Naive thymus-derived CD8-positive, alpha-beta T cell (primary cell): ENCODE measurements at places on chromosomes 12 and 14. TPM values are rescaled to one million over a fixed set of nuclear protein-coding genes. Genes with fewer than 3 reads are reported as not detected.
A peak's percentile ranks its signal among the peaks of the same experiment; 100 is the strongest.

Gene PTGER2
- 3.2 TPM for total RNA-seq

Gene KERA
- not detected for total RNA-seq

Gene OTX2
- not detected for total RNA-seq

DNA sequence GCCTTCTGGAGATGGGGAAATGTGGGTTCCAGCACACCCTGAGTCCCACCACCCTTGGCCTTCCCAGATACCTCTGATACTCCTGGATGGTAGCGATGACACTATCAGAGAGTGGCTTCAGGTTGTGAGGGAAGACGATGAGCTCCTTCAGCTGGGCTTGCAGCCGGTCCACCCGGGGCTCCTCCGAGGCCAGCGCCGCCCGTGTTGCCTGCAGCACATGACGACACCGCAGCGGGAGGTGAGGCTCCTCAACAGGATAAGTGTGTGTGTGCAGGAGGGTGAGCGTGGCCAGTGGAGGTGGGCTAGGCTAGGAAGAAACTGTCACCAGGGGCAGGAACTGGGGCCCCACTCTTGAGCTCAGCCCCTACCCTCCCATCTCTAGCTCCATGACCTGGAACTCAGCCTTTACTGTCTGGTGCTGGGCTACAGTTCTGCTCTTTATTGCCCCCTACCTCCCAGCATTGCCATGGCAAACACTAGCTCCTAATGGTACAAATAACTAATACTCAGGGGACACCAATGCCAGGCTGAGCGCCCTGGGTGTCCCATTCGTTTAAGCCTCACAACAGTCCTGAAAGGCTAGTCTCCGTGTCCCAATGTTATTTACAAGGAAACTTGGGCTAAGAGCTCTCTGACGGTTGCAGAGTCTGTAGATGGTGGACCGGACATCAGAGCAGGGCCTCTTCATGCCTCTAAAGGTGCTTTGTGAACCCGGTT lies 64.1 kb downstream of the SYNE3 start:
- H3K4me3 ChIP-seq, result no peak overlapping the region
- H3K36me3 ChIP-seq, result no peaks in the 10 kb centered on the region
- peak overlapping the region; percentile 43 for H3K27ac ChIP-seq

GRCh38 chr12:50059440-50060119 lies 2.2 kb downstream of the ASIC1 start:
- peak overlapping the region; percentile 51 for H3K4me3 ChIP-seq
- DNase-seq, result peak; percentile 58
- no peaks in the 10 kb centered on the region for H3K36me3 ChIP-seq
- peak overlapping the region; percentile 91 for H3K27ac ChIP-seq
- H3K27me3 ChIP-seq, result peaks cover 4% of the 10 kb centered on the region
- peaks cover 44% of the 10 kb centered on the region for H3K4me1 ChIP-seq

DNA sequence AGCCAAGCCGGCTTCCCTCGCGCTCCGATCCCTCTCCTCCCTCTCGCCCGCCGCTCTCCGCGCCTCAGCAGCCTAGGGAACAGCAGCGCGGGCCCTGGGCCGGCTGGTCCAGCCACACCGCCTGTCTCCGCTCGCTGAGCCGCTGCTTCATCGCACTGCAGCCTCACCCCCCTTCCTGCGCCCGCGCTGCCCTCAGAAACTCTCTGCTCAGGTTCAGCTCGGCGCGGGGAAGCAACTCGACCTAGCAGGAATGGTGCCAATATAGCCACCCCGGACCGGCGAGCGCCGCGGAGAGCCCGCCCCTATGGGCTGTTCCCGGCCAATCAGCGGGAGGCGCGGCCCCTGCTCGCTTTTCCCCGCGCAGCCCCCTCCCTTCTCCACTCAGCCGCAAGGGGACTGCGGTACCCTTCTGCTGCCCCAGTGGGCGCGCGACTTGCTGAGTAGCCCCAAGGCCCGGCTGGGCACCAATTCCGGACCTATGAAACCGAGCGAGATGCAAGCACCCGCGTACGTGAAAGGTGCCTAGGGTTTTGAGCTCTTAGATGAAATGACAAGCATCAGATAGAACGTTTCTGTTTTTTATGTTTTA lies at the start of gene ADAMTS20:
ADAMTS20 (minus strand) TSS at position 233 of the 589 bp plus-strand sequence. CDS start 282 bp downstream, outside the sequence.
- no peak within 1 kb of the TSS for H3K27ac ChIP-seq
- no peaks in the 10 kb centered on the region for H3K4me1 ChIP-seq
- no peaks in the 10 kb centered on the region for H3K36me3 ChIP-seq

DNA sequence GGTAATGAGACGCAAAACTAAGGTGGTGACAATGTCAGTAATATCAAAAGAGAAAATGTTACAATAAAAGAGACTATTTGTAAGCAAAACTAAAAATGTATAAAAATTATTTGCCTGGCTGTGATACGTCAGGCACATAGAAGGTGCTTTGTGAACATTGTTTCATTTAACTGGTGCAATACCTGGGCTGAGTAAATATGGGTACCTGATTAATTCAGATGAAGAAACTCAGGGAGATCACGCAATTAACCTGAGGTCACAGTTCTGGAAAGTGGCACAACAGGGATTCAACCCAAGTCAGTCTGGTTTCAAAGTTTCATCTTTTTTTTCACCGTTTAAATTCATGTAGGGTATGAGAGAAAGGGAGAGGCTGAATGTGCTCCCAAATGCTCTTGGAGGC lies 71.0 kb upstream of the KRAS start:
- H3K4me3 ChIP-seq, result peak overlapping the region; percentile 94
- H3K27ac ChIP-seq, result peak overlapping the region; percentile 99
- no peaks in the 10 kb centered on the region for H3K27me3 ChIP-seq
- no peak for DNase-seq
- H3K4me1 ChIP-seq, result peaks cover 52% of the 10 kb centered on the region

- H3K4me3 ChIP-seq, result no peak overlapping the region
- no peak for DNase-seq
Observed at GRCh38 chr12:131832321-131833231, 4.4 kb downstream of the MMP17 start.

DNA sequence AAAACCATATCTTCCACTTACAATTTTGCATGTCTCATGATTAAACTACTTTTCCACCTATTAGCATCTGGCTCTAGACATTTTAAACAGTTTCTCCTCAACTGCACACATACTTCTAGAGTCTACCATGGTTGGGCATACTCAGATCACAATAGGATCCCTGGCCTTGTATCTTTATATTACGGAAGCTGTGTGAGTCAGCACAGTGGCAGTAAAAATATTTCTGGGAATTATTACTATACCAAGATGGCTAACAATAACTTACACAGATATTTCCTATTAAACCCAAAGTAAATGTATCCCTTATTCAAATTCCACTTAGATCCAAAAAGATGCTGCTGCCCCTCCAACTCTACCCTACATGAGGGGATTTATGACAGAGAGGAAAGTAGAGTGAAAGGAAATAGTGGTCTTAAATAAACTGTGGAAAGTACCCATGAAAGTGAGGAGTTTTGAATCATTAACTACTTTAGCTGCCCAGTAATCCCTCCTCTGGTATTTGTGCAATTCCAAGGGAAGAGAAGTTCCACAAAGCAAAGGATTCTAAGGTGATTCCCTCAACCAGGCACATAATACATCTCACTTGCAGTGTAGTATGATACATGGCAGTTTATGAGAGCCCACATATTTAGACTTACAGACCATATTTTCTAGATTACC lies 14.0 kb upstream of the CPSF6 start:
- H3K27me3 ChIP-seq, result peaks cover 3% of the 10 kb centered on the region
- no peak for DNase-seq
- H3K36me3 ChIP-seq, result no peaks in the 10 kb centered on the region
- H3K27ac ChIP-seq, result no peak overlapping the region
- H3K4me1 ChIP-seq, result no peaks in the 10 kb centered on the region

DNA sequence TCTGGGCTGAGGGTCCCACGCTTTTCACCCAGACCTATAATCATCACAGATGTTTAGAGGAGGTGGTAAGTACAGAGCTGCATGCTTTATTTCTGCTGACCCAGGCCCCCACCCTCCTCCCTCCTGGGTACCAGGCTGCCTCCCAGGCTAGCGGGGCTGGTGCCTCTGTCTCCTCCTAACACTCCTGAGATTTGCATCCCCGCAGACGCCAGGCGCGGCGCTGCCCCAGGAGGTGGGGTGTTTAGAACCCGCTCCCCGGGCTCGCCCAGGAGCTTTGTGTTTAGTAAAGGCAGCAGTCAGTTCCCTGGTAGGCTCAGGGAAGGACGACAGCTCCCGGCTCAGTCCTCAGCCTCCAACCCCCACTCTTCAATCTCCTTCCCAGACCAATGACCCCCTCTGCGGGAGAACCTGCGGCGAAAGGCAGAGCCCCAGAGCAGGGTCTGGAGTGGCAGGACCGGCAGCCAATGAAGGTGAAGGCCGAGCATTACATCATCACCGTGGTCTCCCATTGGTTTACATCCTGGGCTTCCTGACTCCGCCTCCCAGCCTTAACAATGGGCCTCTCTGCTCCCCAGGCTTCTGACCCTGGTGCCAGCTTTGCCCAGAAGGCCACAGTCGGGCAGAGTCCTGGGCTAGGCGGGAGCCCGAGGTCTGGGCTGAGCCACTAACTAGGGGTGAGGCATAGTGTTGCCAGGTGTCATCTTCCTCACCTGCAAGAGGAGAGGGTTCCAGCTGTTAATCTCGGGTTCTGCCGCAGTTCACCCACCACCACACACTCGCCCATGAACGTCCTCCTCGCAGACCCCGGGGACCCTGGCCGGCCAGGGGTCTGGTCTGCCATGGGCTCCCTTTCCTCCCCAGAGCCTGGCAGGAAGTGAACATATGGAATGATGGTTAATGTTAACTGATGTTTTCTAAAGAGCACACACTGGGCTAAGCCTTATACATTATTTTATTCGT lies 57.5 kb downstream of the CALM1 start:
- DNase-seq, result no peak
- H3K36me3 ChIP-seq, result no peaks in the 10 kb centered on the region
- no peaks in the 10 kb centered on the region for H3K27me3 ChIP-seq
